ENCODE measurements at places on chromosomes 11 and 22.

GRCh38 chr11:94741022-94741679 lies 27.0 kb upstream of the AMOTL1 start:
- peak; percentile 60 for DNase-seq

DNA sequence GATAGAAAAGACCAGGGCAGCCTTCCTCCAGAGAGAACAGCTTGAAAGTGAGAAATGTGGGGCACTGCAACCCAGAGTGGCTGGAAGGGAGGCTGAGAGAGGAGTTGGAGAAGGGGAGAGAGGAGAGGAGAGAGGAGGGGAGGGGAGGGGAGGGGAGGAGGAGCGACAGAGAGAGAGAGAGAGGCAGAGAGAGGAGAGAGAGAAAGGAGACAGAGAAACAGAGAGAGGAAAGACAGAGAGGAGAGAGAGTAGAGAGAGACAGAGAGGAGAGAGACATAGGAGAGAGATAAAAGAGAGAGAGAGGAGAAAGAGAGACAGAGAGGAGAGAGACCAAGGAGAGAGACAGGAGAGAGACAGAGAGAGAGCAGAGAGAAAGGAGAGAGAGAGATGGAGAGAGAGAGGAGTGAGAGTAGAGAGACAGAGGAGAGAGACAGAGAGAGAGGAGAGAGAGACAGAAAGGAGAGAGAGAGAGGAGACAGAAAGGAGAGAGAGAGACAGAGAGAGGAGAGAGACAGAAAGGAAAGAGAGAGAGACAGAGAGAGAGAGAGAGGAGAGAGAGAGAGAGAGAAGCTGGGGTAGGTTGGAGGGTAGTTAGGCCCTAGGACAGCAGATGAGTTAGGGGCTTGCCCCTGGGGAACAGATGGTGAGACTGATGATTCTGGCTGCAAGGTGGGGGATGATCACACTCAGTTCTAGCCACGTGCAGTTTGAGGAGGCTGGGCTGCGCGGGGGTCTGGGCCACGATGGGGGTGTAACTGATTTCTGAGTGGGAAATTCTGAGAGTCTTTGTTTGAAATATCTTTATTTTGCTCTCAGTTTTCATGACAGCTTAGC lies 8.5 kb upstream of the SCYL1 start:
- no peak for DNase-seq

DNA sequence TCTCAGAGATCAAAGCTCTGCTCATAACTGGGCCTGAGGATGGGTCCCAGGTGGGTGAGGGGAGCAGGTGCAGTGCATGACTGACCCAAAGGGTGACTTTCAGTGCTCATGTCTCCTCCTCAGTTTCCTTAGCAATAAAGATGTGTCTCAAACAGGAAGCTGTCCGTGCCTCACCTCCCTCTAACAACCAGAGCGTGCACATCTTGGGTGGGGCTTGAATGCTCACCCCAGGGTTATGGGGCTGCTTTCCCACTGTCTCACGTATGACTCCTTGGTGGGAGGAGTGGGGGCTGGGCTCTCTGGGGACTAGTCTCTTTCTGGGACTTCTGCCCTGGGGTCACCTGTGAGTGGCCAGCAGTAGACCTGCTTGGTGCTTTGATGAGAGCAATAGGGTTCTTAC lies 53.9 kb upstream of the PHOX2A start:
- DNase-seq = no peak

DNA sequence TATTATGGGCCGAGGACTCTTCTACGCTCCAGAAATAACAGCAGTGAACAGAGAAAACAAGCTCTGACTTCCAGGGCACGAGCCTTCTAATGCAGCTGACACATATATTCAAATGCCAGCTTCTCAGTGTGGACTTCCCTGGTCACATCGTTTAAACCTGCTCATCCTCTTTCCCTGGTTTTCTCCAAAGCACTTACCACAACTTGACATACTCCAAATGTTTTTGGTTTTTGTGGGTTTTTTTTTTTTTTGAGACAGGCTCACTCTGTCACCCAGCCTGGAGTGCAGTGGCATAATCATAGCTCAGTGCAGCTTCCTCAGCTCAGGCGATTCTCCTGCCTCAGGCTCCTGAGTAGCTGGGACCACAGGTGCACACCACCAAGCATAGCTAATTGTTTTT lies 105.5 kb downstream of the MICAL3 start:
- no peak for DNase-seq

GRCh38 chr11:10728789-10729472 lies 22.1 kb upstream of the CTR9 start:
- no peak for DNase-seq

DNA sequence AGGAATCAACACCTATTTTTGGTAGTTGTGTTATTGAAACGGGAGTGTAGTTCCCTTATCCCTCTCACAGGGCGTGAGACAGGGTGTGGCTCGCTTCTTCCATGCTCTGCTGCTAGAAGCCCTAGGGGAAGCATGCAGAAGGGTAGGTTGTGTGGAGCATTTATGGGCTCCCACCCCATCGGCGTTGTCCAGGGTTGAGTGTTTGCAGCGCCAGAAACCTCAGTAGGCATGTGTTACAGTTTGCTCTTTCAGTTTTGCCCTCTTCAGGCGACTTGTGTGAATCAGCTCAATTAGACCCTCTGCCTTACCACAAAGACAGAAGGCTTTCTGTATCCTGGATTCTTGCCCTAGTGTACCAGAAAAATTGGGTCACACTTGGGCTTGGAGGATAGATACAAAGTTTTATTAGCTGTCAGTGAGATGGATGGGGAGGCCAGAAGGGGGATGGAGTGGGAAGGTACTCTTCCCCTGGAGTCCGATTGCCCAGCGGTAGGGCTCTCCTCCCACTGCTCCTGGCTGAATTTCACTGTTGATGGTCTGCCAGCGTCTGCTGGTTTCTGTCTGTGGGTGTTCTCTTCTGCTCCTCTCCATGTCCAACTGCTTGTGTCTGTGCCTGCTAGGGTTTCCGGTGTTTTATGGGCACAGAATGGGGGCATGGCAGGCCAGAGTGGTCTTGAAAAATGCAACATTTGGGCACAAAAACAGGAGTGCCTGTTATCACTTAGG lies 358.3 kb upstream of the CTSC start:
- DNase-seq = no peak

DNA sequence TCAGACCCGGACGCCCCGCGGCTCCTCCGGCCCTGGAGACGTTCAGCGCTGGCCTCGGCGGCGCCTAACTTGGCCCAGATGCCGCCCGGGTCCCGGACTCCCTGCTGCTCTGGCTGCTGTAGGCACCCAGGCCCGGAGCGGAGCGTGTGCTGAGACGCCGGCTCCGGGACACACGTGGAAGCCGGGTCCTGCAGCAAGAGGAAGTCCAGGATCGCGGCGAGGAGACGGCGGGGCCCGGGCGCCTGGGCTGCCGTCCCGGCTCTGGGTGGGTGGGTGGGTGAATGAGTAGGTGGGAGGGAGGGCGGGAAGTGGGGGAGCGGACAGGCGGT lies 223 bp downstream of the WT1 start:
- no peak for DNase-seq

GRCh38 chr11:48168815-48169214 lies 47.8 kb upstream of the OR4B1 start:
- DNase-seq = no peak

GRCh38 chr11:16632295-16633200 lies 105.9 kb upstream of the C11orf58 start:
- DNase-seq = peak; percentile 21

DNA sequence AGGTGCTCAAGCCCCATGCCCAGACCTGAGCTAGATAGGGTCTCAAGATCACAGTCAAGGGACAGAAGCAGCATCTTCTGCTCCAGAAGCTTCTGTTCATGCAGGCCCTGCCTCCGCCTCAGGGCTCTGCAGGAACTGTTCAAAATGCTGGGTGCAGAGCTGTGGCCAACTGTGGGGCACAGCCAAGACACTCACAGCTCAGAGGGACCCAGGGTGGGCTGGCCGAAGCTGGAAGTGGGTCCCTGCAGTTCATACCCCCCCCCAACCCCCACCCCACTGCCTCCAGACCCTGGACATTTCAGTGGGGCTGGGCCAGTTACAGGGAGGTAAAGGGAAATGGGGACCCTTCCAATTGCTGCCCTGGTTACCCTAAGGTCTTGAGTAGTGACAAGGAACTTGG lies 129.0 kb downstream of the CRYBB2 start:
- DNase-seq = no peak

DNA sequence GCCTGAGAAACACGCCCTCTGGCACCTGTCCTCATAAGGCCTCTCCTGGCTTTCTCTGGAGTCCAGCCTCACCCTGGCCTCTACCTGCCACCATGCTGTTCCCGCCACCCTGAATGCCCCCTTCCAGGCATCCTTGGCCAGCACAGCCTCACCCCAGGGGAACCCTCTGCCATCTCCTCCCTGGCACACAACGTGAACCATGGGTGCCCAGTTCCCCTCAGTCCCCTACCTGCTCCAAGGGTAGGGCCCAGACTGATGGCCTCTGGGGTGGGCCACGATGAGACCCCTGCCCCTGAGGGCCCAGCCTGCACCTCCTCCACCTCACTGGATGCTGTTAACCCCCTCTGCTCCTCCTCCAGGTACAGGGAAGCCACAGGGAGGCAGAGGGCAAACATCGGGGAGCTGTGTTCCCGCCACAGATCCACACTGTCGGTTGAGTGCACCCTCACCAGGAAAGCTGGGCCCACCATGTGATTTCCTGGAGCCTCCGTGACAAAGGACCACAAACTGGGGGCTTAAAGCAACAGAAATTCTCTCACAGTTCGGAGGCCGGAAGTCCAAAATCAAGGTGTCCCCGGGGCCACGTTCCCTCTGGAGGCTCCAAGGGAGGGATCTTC lies 169.6 kb downstream of the BRD1 start:
- no peak for DNase-seq

DNA sequence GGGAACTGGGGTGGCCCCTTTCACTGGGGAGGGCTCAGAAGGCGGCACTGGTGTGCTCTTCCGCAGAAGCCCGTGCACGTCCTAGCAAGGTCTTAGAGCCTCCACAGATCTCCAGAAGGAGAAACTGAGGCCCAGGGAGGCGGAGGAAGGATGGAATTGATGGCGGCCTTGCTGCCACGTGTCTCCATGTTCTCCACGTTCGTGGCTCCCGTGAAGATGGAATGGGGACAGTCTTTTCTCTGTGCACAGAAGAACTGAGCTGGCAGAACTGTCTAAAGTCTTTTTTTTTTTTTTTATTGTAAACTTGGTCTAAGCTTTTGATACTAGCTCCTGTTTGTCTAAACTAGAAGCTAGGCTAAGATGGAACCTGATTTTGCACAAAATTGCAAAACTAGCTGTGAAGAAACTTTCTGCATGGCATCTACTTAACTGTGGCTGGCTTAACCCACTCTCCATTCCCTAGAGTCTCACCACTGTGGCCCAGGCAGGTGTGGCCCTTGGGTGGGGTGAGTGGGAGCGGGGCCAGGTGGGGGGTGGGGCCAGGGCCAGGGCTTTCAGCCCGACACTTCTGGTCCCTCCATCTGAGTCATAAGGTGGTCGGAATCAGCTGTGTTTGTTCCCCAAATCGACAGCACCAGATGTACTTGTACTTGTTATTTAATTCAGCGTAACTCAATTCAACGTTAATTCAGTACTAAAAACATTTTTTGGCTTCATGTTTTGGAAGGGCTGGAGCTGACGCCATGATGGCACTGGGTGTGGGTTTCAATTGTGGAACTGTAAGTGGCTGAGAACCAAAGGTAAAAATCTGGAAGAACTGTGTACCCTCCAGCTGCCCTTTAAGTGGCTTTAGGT lies 120.7 kb downstream of the MPPED1 start:
- DNase-seq = no peak

DNA sequence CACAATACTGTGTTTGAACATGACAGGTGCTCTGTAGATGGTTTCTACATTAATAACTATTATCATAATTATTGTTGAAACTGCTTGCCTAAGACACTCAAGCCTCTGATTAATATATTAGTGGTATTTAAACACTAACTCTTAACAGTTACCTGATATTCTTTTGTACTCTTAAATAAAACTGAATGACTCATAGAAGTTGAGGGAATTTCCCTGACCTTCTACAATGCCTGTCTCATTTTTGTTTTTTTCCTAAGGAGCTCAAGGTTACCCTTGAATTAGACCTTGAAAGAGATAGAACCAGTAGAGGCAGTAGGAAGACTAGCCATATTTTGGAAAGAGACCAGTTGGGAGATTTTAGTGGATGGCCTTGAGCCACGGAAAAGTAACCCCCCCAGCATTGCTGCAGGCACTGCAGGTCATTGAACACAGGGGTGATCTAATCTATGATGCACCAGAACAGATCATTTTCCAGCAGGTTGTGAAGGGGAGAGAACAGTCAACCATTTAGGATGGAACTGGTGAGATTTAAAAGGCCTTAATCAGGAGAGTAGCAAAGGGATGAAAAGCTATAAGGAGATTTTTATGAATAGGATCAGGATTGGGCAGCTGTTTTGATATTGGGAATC lies 148.3 kb downstream of the PGR start:
- no peak for DNase-seq

DNA sequence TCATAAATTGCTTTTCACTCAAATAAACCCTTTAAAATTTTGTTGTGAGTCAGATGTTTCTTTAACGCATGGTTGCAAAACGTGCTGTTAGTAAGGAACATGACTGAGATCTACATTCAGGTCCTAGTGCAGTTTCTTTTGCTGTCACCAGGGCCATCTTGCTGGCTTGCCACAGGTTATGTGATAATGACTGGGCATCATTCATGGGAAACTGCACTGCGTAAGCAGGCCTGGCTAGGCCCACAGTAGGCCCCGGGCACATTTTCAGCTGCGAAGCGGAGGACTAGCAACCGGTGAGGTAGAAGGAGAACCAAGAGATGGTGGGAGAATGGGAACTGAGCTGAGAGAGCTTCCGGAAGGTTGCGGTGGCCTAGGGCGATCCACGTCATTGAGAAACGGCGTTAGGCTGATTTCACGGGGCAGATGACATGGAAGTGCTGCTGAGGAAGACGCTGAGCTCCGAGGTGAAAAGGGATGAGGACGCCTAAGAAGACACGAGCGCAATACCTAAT lies 3.2 kb upstream of the KLHDC7B start:
- no peak for DNase-seq

DNA sequence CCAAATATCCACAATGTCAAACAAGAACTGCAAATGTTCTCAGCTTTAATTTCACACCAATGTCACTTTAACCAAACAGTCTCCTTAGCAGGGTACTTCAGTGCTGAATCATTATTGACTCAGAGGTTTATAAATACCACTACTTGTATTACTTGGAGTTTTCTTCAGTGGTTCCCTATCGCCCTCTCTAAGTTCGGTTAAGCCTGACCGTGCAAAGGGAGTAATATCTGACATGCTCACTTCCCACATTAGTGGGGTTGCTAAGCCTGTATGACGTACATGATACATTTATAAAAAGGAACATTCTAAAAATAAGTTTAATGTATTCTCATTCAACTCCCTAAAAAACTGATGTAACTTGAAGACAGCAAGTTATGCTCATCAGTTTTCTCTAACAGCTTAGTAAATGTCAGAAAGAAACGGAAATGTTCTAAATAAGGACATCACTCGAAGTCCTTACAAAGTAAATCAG lies 93.1 kb upstream of the ZC3H12C start:
- peak; percentile 25 for DNase-seq

GRCh38 chr11:86919557-86920210 lies 35.5 kb downstream of the FZD4 start:
- DNase-seq = peak; percentile 79

GRCh38 chr11:60786811-60787567 lies 1.9 kb downstream of the MS4A10 start:
- no peak for DNase-seq

DNA sequence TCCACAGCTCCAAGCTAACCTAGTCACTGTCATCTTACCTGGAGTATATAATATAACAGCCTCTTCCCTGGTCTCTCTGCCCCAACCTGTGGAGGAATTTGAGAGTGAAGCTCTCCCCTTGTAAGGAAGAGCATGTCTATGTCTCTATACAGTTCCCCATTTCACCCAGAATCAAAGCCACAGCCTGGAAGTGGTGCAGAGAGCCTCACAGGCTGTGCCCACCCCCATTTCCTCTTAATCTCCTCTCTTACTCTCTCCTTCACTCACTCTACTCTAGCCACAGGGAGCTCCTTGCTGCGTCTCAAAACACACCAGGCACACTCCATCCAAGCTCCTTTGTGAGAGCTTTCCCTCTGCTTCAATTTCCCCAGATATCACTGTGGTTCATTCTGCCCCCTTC lies 302.5 kb upstream of the ISX start:
- DNase-seq = no peak
